NCI-H1417 treated with DMSO at 0.1 percent for 48 hours (cell line): ENCODE measurements at places on chromosomes 12 and 14.
A peak's percentile ranks its signal among the peaks of the same experiment; 100 is the strongest.

DNA sequence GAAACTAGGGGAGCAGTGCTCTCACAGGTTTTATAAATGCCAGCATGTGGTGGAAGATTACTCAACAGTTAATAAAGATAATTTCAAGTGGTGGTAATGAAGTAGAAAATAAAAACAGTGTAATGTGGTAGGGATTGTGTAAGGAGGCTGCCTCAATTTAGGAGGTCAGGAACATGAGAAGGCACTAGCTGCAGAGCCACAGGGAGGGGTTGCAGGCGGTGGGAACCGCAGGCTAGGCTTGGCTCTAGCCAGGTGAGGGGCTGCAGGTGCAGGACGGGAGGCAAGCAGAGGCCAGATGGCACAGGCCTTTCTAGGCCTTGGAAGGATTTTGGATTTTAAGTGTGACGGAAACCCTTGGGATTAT is 768 bp downstream of the METTL25 start:
- DNase-seq, result no peak

DNA sequence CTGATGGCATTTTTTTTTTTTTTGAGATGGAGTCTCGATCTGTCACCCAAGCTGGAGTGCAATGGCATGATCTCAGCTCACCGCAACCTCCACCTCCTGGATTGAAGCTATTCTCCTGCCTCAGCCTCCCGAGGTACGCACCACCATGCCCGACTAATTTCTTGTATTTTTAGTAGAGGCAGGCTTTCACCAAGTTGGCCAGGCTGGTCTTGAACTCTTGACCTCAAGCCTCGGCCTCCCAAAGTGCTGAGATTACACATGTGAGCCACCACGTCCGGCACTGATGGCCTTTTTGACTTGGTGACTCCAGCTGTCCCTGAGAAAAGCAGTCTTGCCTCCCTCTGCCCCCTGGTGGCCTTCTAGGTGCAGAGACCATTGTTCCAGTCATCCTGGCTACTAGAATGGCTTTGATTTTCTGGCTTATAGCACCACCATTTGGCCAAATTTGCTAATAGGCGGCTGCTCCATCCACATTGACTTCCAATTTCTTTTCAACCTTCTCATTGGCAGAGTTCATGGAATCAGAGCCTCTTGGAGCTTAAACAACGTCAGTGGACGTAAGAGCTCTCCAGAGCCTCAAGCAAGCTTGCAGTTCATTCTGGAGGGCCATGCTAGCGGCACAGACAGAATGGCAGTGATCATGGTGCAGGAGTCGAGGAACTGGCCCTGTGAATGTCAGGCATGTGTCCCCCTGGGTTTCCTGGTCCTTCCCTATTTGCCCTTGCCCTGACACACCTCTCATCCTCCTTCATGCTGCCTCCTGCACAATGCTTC is 25.4 kb upstream of the EIF4B start:
- peak; percentile 92 for DNase-seq

DNA sequence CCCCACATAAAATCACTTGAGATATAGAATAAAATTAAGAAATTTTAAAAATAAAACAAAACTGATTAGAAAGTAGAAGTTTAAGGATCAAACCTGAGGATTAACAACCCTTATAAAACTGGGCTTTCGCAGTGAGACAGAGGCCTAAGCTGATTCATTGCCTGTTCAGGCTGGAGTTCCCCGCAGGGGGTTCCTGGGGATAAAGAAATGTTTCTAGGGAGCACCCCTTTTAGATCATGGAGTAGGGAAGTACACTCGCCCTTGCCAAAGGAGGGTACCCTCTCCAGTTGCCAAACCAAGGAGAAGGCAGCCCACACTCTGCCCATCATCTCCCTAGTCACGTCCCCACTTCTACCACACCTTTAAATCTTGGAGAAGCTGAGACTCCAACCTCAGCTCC is 6.8 kb downstream of the GLIPR1 start:
- DNase-seq, result no peak

DNA sequence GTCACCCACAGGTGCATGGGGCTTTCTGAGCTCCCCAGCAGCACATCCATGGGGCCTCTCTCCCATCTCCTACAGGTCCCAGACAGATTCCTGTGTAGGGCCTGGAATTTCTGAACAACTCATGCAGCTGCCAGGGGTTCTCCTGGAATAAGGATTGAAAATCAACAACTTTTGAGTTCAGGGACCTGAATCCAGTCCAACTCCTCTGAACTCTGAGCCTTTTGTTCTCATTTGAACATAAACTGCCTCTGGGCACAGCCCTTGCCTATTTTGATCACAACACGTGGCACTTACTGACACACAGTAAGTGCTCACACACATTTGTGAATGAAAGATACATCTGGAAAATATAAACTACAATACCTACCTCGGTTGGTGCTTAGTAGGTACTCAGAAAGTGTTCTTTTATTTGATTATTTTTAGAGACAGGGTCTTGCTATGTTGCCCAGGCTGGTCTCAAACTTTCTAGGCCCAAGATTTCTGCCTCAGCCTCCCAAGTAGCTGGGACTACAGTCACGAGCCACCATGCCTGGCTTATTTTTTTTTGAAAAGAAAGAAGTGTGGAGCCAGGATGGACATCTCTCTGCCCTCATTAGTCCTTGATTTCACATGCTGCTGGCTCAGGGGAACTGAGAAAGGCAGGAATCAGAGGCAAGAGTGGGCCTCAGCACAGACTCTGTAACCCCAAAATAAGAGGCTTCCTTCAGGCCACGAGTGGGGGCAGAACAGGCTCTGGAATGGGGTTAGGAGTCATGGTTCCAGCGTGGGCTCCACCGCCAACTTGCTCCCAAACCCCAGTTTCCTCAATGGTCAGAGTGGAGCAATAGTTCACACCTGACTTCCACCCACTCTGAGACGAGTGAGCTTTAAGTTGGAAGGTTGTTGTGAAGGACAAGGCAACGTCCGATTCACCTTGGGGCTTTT is 27.0 kb downstream of the SYNE3 start:
- DNase-seq, result no peak

DNA sequence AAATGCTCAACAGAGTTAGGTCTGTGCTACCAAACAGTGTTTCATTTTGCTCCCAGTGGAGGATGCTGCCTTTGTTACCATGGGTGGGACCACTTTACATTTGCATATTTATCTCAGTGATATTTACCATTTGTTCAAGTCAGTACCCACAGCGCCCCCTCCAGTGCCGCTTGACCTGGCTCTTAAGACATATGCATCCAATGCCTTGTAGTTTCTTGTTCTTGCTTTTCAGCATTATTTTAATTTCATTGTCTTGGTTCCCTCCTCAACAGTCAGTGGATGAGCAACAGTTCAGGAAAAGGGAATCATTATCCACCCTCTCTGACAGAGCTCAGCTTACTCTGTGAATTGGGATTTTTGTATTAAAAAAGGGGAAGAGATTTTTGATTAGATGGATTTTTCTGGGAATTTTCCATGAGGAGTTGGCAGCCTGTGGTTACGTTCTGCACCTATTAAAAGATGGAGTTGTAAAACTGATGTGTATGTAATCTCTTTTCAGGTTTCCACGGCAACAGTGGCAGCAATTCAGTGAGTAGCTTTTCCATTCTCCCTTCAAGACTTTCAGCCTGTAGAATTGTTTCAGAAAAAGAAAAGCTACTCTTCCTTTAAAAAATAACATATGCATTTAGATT is 240.5 kb upstream of the DAAM1 start:
- no peak for DNase-seq

DNA sequence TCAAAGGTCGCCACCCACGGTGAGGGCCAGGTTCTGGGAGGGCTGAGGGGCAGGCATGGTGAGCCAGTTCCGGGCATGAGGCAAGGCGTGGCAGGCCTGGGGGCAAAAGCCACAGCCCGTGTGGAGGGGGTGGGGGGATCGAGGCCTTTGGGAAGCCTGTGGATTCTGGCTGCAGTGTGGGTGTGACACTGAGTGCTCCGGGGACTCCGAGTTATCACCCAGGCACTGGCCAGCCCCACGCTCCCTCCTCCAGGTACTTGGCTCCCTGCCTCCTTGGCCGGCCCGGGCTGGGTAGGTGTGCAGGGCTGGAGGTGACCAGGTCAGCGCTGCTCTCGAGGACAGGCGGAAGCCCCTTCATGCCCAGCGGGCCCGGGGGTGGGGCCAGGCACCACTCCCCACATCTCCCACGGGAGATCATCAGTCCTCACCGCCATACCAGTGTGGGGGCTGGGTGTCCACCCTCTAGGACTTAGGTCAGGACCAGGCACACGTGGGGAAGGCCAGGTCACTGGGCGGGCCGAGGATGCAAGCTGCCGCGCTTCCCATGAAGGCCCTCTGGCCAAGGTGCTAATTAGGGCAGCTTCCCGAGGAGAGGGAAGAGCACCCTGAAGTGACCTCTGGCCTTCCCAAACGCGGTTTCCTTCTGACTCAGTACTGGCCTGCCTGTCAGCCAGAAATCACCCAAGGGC is 34.1 kb upstream of the TDRD9 start:
- no peak for DNase-seq

DNA sequence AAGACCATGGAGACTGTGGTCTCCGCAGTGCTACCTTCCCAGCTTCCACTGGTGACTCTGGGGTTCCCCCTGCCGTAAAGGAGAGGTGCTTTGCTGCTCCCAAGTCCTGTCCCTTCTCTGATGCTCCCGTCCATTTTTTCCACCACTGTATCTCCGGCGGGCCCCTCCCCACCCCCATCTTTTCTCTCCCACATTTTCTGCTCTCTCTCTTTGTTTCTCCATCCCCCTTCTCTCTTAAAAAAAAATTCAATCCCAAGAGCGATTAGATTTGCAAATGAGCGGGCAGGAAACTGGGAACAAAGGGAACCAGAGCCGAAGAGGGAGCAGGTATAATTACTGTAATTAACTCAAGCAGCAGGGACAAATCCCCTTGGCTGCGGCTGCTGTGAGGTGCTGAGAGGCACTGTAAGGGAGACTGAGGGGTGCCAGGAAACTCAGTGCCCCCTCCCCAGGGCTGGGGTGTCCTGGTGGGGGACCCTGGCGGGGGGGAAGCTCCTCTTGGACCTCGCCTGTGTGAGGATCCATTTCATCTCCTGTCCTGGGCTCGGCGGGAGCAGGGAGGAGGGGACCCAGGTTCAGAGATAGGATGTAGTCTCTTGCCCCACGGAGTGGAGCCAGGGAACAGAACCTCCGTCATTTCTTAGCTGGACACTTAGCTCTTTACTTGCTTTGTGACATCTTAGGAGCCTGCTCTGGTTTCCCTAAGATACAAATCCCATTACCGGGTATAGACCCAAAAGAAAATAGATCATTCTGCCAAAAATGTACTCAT is 140.4 kb upstream of the NRXN3 start:
- DNase-seq, result peak; percentile 98

DNA sequence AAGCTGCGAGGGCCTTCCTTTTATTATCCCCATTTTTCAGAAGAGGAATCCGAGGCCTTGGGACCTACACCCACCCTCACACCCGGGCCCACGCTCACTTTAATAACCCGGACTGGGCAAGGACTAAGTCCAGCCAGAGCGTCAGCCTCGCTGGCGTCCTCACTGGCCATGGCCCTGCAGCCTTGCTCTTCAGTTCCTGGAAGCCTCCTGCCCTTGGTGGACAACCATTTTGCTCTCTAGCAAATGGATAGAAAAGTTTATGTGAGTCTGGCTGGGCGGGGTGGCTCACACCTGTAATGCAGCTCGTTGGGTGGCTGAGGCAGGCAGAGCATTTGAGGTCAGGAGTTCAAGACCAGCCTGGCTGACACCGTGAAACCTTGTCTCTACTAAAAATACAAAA is 9.8 kb downstream of the RTL1 start:
- no peak for DNase-seq

DNA sequence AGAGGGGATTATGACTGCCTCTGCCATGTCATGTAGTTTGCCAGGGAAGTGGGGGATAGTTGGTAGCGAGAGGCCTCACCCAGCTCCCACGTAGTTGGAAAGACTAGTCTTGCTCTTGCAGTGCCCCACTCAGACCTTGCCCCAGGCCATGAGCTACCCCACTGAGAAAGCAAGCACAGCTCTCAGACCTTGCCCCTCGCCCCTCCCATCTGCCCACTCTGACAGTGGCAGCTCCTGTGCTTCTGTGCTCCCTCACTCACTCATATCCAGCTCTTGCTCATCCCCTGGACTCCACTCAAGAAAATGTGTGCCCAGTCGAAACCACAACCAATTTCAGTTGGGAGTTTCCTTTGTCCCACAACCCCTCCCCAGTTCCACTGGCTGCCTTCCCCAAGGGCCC is 55.5 kb upstream of the BDKRB2 start:
- no peak for DNase-seq

DNA sequence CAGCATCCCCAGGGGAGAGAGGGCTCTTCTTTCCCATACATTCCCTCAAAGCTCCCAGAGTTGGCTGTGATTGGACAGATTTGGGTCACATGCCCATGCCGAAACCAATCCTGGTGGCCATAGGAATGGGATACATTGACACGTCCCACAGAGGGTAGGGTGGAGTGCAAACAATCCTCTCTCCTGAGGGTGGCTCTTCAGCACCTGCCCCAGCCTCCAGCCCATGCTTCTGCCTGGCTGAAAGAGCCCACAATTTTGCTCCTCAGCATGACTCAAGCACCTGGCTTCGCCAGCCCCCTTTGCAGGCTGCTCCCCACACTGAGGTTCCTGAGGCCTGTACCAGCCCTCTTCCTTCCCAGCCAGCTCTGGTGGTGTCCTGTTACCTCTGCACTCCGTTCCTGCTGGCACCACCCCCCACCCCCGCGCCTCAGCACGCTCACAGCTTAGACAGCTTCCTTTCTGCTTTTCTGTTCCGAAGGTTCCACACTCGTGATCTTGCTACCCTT is 71.7 kb downstream of the CCDC92 start:
- no peak for DNase-seq

DNA sequence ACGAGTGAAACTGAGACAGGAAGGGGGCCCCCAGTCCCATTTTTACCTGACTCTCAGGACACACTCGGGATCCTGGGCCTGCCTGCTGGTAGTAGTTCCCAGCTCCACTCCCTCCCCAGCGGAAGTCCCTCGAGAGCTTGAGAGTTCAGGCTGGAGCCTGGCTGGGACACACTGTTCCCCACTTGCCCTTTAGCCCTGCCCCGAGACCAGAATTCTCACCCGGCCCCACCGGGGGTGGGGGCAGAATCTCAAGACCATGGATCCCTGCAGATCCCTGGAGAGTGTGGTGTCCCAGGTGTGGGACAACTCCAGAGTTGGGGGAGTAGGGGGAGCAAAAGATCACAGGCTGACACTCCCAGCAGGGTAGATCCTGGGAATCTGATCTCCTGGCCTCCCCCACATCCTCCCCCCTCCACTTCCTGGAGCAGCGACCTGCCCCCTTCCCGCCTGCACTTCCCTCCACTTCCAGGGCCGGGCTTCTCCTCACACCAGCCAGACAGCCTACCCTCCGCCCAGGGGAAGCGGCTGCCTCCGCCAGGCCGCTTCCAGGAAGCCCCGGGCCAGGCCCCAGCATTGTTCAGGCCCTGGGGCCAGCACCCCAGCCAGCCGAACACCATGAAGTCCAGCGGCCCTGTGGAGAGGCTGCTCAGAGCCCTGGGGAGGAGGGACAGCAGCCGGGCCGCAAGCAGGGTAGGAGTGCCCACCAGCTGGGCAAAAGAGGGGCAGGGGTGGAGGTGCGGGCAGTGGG is at the start of gene TNS2:
Gene TNS2, plus strand, starts transcription at position 495 of the 748 bp plus-strand sequence. Its CDS starts 121 bp downstream, at position 616.
- no peak for DNase-seq

GRCh38 chr12:81644503-81644902 is 114.6 kb downstream of the PPFIA2 start:
- DNase-seq, result peak; percentile 75

DNA sequence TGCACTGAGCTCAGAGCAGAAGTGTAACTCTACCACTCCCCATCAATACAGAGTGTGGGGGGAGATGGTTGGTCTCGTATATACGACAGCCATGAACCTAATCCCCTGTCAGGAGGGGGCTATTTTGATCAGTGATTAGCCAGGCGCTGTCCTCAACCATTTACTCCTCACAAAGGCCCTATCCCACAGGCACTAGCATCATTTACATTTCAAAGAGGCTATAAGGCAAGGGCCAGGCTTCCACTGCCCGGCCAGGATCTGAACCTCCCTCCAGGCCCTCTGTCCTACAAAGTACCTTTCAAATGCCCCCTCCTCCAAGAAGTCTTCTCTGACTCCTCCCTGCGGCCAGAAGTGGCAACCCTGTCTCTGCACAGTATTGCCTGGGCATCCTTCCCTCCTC is 74.7 kb downstream of the ITPK1 start:
- no peak for DNase-seq
